NCI-H774 (cell line): ENCODE measurements at places on chromosomes 1 and 21.

DNA sequence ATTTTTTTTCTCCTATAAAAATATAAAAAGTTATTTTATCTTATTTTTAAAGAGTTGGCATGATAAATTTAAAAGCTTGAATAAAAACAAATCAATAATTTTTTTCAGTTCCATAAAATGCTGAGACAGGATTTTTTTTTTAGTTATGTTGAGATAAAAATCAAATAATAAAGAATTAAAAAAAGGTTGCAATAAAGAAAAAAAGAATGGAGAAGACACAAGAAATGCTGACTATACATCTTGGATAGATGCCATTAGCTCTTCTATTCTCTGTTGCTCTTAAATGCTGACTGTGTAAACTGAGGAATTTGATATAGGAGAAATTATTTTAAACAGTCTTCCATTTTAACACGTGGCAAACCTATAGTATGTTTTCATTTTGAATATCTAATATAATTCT is 2298.5 kb downstream of the MRPL39 start:
- no peak for DNase-seq

DNA sequence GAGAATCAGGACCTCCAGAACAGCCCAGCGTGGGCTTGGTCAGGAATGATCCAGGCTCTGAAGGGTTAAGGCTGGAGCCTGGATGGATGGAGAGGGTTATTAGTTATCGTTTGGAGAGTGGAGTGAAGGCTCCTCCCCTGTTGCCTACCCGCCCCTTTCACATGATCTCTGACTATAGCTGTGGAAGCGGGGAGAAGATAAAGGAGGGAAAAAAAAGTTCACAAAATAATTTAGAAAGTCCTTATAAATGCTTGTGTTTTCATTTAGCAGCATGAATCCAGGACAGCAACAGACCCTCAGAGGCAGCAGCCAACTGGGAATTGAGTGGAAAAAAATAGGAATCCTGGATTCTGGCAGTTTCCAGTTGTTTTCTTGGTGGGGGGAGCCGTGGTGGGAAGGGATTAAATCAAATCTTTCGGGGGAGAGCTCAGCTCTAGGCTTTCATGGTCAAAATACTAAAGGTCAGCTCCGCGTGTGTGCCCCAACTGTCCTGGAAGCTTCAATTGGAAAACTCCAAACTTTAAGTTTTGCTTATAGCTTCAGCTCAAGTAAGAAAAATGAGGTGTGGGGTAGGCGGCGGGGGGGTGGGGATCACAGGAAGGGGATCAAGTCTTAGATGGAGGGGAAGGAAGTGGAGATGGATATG is 595 bp upstream of the DDR2 start:
- DNase-seq, result no peak

- no peak for DNase-seq
These were observed 127.4 kb upstream of the DPYD start for GRCh38 chr1:98048244-98048643.

DNA sequence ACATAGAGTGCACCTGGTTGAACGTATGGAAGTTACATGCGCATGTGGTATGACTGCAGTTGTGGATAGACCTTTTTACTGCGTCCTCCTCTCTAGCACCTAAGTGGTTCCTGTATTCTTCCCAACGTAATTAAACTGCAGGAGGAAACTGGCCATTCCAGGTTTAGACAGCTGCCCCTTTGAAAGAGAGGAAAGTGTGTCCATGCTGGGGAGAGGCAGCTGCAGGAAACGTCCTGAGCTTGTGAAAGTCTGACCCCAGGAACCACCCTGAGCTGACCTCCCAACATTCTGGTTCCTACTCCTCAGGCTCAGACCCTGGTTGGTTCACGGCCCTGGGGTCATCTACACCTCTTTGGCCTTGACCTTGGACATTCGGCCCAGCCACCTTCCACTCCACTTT is 309.3 kb downstream of the DISC1 start:
- peak; percentile 85 for DNase-seq

- DNase-seq, result no peak
These were observed 44.6 kb downstream of the ATP1A1 start for GRCh38 chr1:116417678-116418077.

DNA sequence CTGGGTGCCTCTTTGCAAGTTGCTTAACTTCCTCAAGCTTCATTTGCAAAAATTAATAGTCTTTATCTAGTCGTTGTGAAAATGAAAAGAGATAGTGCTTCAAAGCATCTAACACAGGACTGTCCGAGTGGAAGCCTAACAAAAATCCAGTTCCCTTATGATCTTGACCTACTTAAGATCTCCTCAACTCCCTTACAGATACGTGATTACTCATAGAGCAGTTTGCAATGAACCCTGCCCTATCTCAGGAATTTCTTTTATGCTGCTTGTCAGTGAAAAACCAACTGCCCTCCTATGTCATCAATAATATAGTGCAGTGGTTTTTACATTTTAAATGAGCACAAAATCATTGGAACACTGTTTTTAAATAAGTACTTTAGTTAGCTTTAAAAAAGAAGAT is 314.3 kb downstream of the BACH1 start:
- DNase-seq, result no peak

- no peak for DNase-seq
These were observed at the start of gene NCF2 for GRCh38 chr1:183590244-183591191. NCF2 (minus strand) TSS chr1:183590459; CDS start chr1:183590329, 130 bp downstream.

- no peak for DNase-seq
These were observed 241.7 kb upstream of the CAMK1G start for GRCh38 chr1:209341673-209342420.

DNA sequence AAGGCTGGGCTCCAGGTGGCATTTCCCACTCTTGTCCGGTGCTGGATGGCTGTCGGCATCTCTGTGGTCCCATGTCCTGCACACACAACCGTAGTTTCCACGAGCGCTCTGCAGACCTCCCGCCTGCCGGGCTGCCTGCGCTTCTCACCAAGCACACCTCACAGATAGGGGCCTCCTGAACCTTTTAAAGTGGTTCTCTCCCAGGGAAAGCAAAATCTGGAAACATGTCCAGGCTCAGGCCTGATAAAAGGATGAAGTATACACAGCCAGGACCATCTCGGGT is 46.2 kb downstream of the CAPN9 start:
- DNase-seq, result no peak

- no peak for DNase-seq
These were observed 77.6 kb upstream of the IFNAR2 start for GRCh38 chr21:33151941-33152731.

GRCh38 chr1:245489838-245490237 is 335.1 kb downstream of the KIF26B start:
- DNase-seq, result no peak

GRCh38 chr21:31042080-31042464 is 3.8 kb upstream of the KRTAP19-8 start:
- DNase-seq, result no peak

DNA sequence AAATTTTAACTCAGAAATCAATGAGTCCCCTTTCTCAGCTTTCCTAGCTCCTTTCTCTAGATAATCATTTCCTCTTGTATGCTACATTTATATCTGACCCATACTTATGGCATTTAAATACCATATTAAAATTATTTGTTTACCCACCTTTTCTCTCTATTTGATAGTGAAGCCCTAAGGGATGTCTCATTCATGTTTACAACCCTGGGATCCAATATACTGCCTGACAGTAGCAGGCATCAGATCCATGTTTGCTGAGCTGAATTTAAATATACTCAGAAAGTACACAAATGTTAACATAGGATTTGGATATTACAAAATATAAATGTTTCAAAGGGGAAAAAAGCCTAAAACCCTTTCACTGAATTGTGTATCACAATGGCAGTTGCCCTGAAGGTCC is 26.5 kb downstream of the SCMH1 start:
- DNase-seq, result no peak

DNA sequence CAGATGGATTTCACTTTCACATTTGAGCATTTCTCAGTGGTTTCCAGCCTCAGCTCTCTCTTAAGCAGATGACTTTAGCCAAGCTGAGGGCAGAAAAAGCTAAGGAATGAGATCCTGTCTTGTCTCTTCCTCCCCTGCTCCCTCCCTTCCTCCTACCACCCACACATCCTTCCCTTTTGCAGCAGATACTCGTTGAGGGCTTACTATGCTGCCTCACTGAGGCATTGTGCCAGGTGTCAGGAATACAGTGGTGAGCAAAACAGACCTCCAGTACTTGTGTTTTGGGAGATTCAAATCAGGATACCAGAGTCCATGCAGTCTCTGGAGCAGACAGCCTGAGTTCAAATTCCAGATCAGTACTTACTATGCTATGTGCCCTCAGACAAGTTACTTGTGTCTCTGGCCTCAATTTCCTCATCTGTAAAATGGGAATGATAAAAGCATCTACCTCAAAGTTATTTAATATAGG is 43.2 kb downstream of the KIF26B start:
- no peak for DNase-seq

- no peak for DNase-seq
These were observed 6.1 kb upstream of the MTF1 start for GRCh38 chr1:37865348-37866120.

- no peak for DNase-seq
These were observed 14.1 kb downstream of the RTCA start for GRCh38 chr1:100279954-100280682.

DNA sequence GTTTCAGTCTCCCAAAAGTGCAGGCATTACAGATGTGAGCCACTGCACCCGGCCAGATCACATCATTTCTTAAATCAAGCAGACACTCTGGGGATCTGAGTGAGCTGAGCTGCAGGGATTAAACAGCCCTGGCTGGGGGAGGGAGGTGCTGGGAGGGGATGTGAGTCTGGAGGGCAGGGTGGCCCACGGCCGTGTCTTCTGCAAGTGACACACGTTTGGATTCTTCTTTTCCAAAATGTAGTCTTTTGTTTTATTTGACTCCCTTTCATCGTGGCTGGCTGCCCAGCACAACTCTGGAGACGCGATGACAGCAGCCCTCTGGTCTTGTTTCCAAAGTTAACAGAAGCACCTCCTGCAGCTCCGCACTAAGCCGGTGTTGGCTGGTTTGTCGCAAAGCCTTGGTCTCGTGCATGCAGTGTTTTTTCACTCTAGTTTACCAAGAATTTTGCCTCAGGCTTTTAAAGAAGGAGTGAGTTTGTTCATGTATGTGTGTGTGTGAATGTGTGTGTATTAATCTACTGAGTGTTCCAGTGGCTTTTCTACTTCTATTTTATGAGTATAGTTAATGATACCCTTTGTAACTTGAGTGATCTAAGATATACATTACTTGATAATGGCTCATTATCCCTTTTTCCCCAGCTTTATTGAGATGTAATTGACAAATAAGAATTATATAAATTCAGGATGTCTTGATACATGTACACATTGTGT is 2.8 kb upstream of the KRTAP10-5 start:
- no peak for DNase-seq

DNA sequence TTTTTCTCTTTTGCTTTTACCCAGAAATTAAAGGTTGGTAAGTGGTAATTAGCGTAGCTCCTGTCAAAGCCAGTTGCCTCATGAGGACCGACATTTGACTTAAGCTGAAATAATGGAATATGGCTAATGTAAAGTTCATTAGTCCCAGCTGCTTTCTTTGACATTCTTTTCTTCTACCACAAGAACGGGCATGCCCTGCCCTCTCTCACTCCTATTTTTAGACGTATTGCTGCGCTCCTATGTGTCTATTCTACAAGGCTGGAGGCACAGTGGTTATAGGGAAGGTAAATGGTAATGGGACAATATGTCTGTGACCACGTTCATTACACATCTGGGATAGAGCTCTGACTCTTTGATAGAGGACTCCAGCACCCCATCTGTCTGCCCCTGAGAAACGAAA is 6.8 kb downstream of the CORT start:
- no peak for DNase-seq

GRCh38 chr1:175521249-175522040 is 221.9 kb downstream of the TNR start:
- no peak for DNase-seq

DNA sequence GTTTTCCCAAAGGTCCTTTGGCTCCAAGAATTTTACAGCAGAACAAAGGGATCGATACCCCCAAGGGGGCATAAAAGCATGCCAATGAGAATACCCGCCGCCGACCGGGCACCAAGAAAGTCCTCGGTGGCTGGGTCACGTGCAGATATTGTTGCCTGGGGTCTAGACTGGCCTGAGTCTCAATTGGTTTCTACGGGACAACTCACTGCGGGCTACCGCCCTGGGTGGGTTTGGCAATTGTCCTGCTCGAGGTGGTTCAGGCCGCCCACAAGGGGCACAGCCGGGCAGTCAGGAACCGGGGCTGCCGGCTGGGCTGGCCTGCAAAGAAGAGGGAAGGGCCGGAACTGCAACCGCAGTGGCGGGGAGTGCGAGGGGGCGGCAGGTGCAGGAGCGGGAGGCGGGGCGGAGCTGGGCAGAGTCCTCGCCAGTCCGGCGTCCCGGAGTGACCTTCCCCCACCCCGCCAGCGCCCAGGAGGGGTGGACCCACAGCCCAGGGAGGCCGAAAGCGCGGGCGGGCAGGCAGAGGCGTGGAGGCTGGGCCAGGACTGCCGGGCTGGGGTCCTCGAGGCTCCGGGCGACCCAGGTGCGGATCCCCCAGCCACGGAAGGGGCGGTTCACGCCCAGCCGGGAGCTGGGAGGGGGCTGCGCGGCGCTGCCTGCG is 926 bp upstream of the ATP1B1 start:
- peak; percentile 90 for DNase-seq

DNA sequence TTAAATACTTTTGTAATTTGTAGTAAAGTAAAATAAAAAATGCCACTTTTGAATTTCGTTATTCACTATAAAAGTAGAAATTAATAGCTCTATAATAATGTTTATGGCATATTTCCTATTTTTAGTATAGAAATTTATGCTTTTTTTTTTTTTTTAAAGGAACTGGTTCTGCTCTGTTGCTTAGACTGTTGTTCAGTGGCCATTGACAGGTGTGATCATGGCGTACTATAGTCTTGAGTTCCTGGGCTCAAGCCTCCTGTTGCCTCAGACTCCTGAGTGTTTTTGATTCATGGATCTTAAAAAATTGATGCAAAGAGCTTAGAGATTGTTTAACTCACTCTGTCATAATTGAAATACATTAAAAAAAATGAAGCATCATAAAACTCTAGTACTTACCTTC is 53.6 kb downstream of the RPS6KC1 start:
- DNase-seq, result no peak

- DNase-seq, result no peak
These were observed 495.7 kb downstream of the KIF26B start for GRCh38 chr1:245650441-245650960.

- DNase-seq, result no peak
These were observed 157.2 kb downstream of the DENND1B start for GRCh38 chr1:197618061-197618460.

DNA sequence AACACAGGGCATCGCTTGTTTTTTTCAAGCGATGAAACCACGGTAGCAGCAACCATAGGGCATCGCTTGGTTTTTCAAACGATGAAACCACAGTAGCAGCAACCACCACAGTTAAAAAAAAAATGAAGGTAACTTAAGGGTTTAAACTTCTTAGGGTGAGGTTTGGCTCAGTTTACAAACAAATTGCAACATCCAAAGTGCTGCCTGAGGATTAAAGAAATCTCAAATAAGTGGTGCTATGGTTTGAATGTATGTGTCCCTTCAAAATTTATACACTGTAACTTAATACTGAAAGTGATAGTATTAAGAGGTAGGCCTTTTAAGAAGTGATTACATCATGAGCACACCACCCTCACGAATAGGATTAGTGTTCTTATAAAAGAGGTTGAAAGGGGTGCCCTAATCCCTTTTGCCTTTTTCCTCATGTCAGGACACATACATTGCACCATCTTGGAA is 6.4 kb upstream of the GBP5 start:
- DNase-seq, result no peak

GRCh38 chr1:73463873-73464272 is 734.1 kb downstream of the LRRIQ3 start:
- no peak for DNase-seq
